NCI-H69 (cell line): ENCODE measurements at places on chromosomes 5 and 9.
A peak's percentile ranks its signal among the peaks of the same experiment; 100 is the strongest.

- DNase-seq: peak; percentile 74
Observed at GRCh38 chr5:71693828-71694427, 25.1 kb upstream of the CARTPT start.

GRCh38 chr9:85658716-85659115 is 83.0 kb downstream of the AGTPBP1 start:
- no peak for DNase-seq

GRCh38 chr5:161058781-161059180 is 206.8 kb upstream of the ATP10B start:
- peak; percentile 78 for DNase-seq

DNA sequence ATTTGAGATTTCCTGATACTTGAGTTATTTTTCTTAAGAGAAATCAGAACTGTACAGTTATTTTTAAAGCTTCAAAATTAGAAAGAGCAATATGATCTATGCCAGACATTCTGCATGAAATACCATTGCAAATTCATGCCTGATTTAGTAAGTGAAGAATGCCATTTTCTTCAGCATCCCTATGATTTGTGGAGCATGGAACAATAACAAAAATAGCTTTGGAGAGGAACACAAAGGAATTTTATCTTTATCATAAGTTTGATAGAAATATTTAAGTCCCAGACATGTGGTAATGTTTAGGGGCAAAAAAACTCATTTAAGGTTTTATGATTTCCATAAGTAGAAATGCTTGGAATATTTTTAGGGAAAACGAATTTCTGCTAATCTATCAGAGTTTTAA is 1863.4 kb downstream of the EFNA5 start:
- no peak for DNase-seq

DNA sequence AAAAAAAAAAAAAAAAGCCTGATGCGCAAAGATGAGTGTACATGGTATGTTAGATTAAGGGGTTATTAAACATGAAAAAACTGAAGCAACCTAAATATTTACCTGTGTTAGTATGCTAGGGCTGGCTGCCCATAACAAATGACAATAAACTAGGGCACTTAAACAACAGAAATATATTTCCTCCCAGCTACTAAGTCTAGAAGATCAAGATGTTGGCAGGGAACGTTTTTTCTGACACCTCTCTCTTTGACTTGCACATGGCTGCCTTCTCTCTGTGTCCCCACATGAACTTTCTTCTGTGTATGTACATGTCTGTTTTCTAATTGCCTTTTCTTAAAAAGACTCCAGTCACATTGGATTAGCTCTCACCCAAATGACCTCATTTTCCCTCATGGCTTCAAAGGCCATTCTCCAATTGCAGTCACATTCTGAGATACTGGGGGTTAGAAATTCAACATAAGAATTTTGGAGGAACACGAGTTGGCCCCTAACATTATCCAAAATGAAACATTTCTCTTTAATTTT is 694.5 kb downstream of the CDH9 start:
- DNase-seq: peak; percentile 35

DNA sequence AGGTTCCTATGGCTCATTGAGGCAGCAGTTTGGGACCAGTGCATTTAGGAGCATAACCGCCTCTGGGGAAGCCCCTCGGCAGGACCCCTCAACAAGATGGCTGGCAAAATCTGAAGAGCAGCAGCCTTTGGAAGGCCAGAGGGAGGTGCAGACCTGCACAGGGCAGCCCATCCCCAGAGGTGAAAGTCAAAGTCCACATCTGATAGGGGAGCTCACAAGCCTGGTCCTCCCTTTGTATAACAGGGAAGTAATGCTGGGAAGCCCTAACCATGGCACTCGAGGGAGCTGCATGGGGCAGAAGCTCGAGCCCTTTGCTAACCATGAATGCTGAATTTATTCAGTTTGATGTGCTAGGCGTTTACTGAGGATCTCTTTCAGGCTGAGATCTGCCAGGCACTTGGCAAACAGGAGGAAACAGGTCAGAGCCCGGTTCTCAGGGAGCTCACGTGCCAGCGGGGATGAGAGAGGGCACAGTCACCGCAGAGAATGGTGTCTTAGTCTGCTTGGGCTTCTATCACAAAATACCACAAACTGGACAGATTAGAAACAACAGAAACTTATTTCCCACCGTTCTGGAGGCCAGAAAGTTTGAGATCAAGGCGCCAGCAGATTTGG is 114.1 kb downstream of the GABBR2 start:
- no peak for DNase-seq

- DNase-seq: no peak
Observed at GRCh38 chr9:37683531-37684371, 33.0 kb downstream of the FRMPD1 start.

DNA sequence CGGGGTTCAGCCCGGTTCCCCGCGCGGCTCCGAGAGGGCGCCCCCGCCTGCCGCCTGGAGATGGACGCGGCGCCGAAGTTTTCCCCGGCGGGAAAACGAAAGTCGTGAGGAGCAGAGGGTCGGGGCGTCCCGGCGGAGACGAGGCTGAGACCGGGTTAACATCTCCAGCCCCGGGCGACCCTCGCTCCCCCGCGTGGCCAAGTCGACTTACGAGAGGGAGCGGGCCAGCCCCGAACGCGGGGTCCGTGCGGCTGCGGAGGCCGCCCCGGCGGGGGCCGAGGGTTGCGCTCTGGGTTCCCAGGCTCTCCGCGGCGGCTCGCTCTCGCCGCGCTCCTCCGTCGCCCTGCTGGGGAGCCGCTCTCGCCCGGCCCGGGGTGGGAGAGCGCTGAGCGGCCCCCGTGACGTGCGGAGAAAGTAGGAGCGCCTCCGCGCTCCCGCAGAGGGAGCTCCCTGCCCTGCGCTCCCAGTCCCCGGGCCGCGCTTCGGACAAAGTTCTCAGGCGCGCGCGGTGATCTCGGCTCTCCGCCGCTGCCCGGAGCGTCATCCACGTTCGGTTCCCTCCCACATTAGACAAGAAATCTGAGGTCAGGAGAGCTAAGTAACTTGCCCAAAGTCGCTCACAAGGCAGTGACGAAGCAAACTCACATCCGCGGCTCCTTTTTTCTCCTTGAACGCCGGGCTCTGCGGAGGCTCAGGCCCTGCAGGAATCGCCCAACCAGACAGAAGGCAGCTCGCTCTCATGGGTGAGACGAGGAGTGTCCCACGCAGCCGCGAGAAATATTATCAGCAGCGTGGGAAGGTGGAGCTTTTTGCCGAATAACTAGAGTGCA is 1.2 kb upstream of the GCNT4 start:
- peak; percentile 56 for DNase-seq

GRCh38 chr5:27571681-27572080 is 533.3 kb upstream of the CDH9 start:
- no peak for DNase-seq

- no peak for DNase-seq
Observed at GRCh38 chr9:32899181-32899580, 102.2 kb downstream of the APTX start.

DNA sequence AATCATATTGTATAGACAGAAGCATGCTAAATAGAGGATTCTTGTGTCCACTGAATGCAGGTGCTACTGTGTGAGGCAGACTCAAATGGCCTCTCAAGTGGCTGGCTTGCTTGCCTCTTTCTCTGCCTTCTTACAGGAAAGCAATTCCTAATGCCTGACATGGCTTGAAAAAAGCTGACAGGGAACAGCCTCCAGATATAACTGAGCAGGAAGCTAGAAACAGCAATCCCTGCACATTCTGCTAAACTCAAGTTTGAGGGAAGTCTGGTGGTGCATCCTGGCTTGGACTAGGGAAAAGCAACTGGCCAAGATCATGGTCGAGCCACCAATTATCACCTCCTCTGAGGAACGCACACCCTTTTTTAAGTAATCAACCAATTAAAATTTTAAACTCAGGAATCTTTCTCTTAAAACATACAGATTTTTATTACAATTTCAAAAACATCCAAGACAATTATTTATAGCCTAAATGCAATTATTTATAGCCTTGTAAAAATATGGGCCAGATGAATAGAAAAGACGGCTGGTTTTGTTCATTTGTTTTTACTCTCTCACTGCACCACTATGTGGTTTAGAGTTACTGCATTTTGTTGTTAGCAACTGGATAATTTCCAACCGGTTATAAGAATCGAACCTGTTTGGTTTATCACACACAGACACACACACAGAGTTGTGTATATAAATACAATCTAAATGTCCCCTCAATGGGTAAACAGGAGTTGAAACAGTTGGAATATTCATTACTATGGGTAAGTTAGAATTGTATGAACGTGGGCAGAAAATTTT is 290.9 kb upstream of the ANKRD55 start:
- DNase-seq: no peak

- DNase-seq: peak; percentile 59
Observed at GRCh38 chr9:96021551-96022444, 146.3 kb downstream of the ERCC6L2 start.

GRCh38 chr9:37621273-37622121 is 29.1 kb upstream of the TOMM5 start:
- DNase-seq: peak; percentile 61

DNA sequence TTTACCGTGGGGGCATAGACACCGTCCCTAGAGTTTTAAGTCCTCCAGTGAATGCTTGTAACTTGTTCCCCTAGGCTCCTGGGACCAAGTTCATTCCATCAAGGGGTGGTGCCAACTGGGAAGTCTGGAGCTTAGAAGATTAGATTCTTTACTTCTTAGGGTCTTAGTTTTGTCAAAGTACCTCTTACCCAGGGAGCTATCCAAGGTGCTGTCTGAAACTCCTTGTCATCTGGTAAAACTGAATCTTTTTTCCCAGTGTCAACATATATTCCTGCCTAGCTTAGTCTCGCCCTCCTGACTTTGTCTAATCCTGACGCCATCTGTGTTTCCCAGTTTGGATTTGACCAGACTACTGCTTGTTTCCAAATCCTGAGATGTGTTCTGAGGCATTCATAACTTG is 41.6 kb downstream of the MAMDC2 start:
- no peak for DNase-seq

GRCh38 chr9:134054891-134055811 is 12.7 kb downstream of the BRD3 start:
- DNase-seq: no peak

- DNase-seq: peak; percentile 62
Observed at GRCh38 chr5:111681414-111682120, 75.4 kb downstream of the NREP start.

GRCh38 chr5:38455796-38456330 is 100.6 kb downstream of the LIFR start:
- no peak for DNase-seq

DNA sequence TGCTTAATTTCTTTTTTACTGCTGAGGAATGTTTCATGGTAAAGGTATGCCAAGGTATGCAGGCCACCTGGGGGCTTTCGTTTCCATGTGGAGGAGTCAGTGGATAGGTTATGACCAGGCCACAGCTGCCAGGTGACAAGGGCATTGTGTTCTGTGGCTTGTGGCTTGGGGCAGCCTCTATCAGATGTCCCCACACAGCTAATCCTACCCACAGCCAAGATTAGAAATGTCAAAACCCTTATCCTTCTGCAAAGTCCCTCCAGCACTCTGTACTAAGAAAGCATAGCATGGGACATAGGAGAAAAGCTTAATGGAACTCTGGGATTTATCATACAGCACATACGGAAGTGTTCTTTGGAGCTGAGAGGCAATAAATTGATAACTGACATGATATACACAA is 171.2 kb upstream of the S1PR3 start:
- DNase-seq: no peak

- DNase-seq: peak; percentile 67
Observed at GRCh38 chr9:136244122-136244968, 1.3 kb downstream of the QSOX2 start.

GRCh38 chr5:21684992-21685391 is 1168.2 kb downstream of the CDH12 start:
- no peak for DNase-seq

DNA sequence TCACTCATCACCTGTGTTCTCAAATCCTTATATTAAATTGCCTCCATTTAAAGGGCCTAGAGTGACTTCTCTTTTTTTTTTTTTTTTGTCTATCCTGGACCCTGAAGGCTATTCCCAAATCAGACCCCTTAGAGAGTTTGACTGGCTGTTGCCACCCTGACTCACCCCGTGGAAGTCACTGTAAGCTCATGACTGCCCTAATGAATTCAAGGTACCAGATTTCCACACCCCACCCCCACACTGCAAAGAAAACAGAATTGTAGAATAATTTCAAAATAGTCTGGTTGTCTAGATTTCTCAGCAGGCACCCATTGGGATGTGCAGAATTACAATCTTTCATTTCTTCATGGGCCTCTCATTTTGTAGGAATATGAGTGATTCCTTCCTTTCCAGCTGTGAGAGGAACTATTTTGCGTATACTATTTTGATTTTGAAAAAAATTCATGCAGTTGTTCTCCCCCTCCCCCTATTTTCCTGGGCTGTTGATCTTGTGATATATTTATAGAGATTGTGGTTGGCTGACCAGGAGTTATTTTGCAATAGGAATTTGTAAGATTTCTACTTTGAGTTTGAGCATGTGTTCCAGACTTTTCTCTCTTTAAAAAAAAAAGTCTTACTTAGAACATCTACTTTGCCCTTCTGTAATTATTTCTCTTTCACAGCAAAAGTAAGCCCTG is 79.1 kb downstream of the ZNF618 start:
- DNase-seq: no peak

- DNase-seq: no peak
Observed at GRCh38 chr5:34524123-34524522, 132.0 kb upstream of the RAI14 start.

- no peak for DNase-seq
Observed at GRCh38 chr9:81108391-81108790, 581.0 kb downstream of the TLE1 start.

GRCh38 chr5:116911074-116911473 is 336.5 kb upstream of the SEMA6A start:
- DNase-seq: no peak

- no peak for DNase-seq
Observed at GRCh38 chr5:76104027-76104426, 20.8 kb downstream of the SV2C start.

GRCh38 chr9:85703398-85703797 is 38.4 kb downstream of the AGTPBP1 start:
- DNase-seq: no peak

DNA sequence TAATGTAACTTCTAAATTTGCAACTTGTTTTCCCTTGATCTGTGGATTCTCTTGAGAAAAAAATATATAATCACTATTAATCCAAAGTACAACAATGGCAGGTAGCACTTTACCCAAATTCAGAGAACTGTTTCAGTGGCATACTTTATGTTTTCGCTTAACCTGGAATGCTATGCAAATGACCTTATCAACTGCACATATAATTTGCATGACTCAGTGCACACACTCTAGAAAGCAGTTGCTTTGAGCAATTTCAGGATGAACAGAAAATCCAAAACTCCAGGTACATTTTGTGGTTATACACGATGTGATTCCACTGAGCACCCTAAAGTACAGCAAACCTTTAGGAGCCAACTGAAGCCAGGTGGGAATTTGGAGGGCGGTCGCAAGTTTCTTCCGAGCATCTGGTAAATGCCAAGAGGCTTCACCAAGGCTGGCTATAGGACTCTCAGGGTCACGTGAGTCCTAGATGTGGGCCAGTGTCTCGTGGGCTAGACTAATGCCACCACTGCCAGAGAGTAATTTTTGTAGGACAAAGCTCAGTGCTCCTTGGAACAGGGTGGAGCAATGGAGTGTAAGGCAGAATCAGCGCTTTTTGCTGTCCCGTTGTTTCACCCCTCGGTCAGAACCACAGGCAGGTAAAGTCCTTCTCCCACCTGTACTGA is 37.3 kb downstream of the DMGDH start:
- DNase-seq: no peak

- peak; percentile 88 for DNase-seq
Observed at GRCh38 chr9:15513335-15513734, 2.6 kb upstream of the PSIP1 start.
